ENCODE measurements at places on chromosomes 1 and 21.

DNA sequence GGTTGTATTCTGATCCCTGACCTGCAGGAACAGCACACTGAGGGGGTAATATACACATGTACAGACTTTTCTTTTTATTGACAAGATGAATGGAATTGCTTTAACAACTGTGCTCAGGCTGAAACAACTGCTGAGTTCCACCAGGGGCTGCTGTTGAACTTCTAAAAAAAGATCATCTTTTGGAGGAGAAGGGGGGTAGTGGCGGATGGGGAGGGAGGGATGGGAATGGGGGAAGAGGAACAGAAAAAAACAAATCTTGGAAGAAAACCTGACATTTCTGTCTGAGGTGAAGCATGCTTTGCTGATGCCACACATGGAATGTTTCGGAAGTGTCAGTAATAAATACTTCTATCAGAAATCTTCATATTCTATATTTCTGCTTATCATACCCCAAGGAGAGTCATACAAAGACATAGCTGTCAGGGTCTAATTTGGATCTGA is 75.0 kb downstream of the RWDD3 start:
- DNase-seq: no peak

- no peak for DNase-seq
These were observed 149.2 kb upstream of the JUN start for GRCh38 chr1:58932859-58933598.

GRCh38 chr21:42653231-42654061 is at the start of gene PDE9A:
Gene PDE9A (plus strand): TSS chr21:42653621. CDS start chr21:42653815, 194 bp downstream.
- no peak for DNase-seq

GRCh38 chr1:163914785-163915413 is 593.1 kb downstream of the NUF2 start:
- DNase-seq: no peak

DNA sequence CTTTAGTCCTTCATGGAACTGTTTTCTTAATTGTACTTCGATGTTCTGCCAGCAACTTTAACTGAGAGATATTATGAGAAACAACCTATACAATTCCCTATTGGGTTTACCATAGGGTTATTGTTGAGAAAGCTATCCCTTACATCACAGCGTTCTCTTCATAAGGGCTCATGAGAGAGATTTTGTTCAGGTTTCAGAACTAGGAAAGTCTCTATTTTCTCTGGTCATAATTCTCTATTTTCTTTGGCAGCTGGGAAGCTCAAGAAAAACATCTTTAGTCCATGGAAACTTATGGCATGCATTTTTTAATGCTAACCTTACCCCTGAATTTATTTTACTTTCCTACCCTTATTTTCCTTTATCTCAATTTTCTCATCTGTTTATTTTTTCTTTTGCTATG is 38.2 kb downstream of the NMNAT2 start:
- no peak for DNase-seq

- DNase-seq: peak; percentile 7
These were observed 49.8 kb downstream of the ZBTB18 start for GRCh38 chr1:244100704-244101453.

DNA sequence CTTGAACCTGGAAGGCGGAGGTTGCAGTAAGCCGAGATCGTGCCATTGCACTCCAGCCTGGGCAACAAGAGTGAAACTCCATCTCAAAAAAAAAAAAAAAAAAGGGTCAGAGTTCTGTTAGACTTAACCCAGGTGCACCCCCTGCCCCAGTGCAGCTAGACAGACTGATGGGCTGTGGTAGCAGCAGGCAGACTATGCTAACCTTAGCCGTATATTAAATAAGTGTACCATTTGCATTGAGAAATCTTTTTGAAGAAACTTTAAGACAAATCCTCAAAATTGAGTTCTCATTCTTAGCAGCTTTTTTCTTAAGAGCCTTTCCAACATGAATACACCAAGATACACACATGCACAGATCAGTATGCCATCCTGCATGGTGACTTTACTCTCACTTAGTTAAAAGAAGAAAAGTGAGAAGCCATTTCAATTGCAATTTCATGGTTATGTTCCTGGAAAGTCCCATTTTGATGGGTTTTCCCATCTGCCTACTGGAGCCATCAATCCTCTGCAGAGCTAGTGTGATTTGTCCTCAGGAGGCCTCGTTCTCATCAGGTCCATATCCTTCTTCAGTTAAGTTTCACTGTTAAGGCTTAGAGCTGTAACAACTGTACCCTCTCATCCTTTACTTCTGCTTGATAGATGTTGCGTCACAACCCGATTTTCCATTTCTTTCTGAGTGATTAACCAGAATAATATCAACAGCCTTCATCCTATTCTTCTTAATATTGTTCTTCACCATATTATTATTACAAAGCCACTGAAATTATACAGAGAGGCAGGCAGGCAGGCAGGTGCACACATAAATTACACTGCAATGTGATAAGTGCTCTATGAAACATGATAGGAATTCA is 7.3 kb downstream of the FCRLB start:
- no peak for DNase-seq

DNA sequence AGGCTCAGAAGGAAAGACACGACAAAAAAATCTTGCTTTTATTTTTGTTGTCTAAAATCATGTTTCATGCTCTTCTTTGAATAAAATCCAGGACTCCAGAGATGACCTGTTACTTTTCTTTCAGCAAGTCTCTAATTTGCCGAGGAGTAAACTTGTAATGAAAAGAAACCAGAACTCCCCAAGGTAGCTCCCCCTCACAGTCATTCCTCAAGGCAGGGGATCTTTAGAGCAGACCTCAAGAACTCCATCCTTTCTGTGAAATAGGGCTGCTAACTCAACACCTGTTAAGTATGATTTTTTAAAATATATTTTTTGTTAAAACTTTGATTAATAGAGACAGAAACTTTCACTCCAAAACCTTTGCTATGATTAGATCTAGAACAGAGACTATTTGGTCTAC is 82.7 kb upstream of the ABCD3 start:
- no peak for DNase-seq

- no peak for DNase-seq
These were observed 127.5 kb upstream of the SOD1 start for GRCh38 chr21:31531967-31532366.

GRCh38 chr1:216902669-216903381 is 179.6 kb upstream of the ESRRG start:
- DNase-seq: no peak

- DNase-seq: no peak
These were observed 35.3 kb downstream of the RGS8 start for GRCh38 chr1:182649041-182649440.

DNA sequence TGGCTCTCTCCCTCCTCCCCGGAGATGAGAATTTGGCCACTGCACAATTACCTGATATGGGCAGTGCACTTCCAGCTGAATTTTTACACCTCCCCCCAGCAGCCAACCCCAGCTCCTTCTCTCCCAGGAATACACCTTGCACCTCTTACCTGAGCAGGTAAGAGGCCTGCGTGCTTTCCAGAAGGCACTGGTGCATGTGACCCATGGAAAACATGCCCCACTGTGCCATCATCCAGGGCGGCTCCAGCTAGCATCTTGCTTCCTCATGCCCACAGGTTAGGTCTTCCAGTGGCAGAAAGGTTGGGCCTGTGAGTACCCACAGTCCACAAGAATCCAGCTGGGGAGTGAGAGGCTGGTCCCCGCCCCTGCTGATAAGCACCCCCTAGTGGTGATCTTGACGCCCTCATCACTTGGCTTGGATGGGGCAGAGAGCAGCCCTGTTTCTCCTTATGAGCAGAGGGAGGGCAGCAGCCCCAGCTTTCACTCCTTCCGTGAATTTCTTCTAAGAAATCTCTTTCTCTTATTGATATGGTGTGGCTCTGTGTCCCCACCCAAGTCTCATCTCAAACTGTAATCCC is 57.8 kb downstream of the EDARADD start:
- peak; percentile 40 for DNase-seq

GRCh38 chr1:113812661-113813135 is 422 bp upstream of the RSBN1 start:
- peak; percentile 25 for DNase-seq

GRCh38 chr1:57881639-57882038 is 457.8 kb upstream of the DAB1 start:
- no peak for DNase-seq

GRCh38 chr1:172845371-172845770 is 186.5 kb downstream of the FASLG start:
- DNase-seq: no peak

- DNase-seq: no peak
These were observed 33.4 kb downstream of the MEGF6 start for GRCh38 chr1:3577711-3578432.

DNA sequence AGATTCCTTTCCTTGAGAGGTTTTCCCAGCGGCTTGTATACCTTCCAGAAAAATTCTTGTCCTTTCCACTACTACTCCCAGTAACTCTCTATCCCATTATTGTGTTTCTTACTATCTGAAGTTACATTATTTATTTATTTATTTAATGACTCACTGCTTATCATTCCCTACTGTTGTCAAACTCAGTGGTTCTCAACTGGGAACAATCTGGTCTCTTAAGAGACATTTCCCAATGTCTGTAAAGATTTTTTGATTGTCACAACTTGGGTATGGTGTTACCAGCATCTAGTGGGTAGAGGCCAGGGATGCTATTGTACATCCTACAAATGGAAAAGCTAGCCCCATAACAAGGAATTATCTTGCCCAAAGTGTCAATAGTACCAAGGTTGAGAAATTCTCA is 771.5 kb upstream of the ADGRL2 start:
- no peak for DNase-seq

- no peak for DNase-seq
These were observed 57.8 kb upstream of the C1orf185 start for GRCh38 chr1:51044199-51044598.

GRCh38 chr1:192038567-192038966 is 119.7 kb upstream of the RGS18 start:
- DNase-seq: no peak

DNA sequence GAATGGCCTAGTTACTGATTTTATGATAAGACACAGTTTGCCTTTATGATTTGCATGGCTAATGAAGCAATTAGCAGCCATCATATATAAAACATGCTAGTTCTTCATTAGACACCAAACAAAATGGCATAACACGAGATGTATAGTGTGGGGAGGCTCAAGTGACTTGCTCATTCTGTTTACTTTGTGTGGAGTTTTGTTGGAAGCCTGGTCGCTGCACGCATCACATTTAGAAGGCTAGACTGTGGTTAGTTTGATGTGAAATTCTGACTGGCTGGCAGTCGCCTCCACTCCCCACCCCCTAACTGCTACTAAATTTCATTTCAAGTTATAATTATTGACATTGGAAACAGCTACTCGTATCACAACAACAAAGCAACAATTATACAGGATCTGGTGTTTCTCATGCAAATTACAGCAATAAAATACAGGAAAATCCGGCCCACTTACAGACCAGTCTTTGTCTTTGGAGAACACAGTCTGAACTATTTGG is 356.1 kb downstream of the LMO4 start:
- no peak for DNase-seq

- no peak for DNase-seq
These were observed 4.3 kb upstream of the NR1I3 start for GRCh38 chr1:161242313-161242712.

DNA sequence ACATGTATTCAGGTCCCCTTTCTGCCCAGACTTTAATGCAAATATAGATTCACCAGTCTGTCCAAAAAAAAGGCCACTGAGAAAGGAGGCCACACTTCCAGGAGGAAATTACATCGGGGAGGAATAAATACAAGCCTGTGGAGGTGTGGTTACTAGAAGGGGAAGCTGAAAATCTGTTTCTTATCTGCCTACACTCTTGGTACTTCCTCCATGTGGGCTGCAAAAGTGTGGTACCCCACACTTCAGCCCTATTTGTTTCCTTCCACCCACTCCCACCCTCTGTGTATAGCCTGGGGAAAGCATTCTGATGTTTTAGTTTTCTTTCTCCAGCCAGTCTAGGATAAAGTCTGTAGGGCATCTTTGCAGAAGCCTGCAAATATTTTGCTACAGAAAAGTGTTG is 38.4 kb downstream of the UTP25 start:
- DNase-seq: no peak

- no peak for DNase-seq
These were observed 21.3 kb upstream of the LDLRAP1 start for GRCh38 chr1:25522031-25522655.

DNA sequence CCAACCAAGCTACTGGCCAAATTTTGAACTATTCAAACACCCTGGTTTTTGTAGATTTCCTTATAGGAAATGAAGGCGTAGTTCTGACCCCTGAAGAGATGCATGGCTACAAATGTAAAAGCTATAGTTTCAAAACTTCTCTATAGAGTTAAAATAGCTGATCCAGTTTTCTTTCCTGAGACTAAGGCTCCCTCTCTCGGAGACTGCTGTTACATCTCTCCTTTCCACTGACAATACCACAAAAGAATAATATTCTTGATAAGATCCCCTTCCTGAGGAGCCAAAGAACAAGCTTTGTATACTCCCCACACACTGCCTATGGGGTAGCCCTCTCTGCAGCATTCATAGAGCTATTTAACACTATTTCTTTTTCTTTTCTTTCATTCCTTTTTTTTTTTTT is 6.7 kb upstream of the CFAP126 start:
- DNase-seq: no peak

DNA sequence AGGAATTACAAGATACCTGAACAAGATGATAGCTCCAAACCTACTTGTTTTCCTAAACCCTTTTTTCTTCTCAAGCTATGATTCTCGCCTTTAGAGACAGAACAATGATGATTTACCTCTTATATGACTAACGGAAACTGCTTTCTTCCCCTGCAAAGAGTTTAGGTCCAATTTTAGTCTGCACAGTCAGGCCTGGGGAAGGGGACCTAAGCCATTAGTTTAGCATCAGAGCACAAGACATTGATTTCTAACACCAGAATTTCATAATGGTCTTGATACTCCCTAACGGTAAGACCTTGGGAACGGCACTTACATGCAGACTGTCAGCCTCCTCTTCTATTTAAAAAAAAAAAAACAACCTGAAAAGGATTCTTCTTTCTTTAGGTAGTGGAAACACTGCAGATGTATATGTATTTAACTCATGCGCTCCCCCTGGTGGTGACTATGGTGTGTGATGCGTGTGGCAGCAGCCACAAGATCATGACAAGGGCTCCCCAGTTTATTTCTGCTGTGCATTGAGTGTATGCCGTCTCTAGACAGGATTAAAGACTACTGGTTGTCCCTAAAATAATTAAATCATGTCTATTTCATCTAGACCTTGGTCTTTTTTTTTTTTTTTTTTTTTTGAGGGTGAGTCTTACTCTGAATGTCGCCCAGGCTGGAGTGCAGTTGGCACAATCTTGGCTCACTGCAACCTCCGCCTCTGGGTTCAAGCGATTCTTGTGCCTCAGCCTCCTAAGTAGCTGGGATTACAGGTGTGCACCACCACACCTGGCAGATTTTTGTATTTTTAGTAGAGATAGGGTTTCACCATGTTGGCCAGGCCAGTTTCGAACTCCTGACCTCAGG is 37.3 kb upstream of the TMEM222 start:
- DNase-seq: peak; percentile 91

All from CD8-positive, alpha-beta T cell (primary cell).